ENCODE measurements at places on chromosomes 5 and 9.

- no peak for DNase-seq
These were observed 35.8 kb upstream of the PIP5K1B start for GRCh38 chr9:68669218-68669617.

GRCh38 chr5:82448374-82448773, 170.2 kb upstream of the RPS23 start:
- DNase-seq = no peak

DNA sequence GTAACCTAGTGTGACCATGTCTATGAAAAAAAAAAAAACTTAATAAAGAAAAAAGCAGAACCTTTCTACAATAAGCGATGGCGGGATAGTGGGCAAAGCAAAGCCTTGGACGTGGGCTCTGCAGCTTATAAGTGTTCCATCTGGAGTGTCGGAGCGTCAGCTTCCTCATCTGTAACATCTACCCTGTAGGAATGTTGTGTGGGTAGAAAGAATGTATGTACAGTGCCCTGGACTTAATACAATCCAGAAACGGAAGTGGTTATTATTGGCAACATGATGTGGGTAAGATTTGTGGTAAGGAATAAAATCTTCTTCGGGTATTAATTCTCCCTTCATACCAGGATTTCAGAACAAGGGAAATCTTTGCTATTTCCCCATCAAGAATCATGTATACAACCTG, 66.5 kb downstream of the SEMA5A start:
- no peak for DNase-seq

GRCh38 chr9:37155601-37156000, 35.2 kb downstream of the ZCCHC7 start:
- no peak for DNase-seq

DNA sequence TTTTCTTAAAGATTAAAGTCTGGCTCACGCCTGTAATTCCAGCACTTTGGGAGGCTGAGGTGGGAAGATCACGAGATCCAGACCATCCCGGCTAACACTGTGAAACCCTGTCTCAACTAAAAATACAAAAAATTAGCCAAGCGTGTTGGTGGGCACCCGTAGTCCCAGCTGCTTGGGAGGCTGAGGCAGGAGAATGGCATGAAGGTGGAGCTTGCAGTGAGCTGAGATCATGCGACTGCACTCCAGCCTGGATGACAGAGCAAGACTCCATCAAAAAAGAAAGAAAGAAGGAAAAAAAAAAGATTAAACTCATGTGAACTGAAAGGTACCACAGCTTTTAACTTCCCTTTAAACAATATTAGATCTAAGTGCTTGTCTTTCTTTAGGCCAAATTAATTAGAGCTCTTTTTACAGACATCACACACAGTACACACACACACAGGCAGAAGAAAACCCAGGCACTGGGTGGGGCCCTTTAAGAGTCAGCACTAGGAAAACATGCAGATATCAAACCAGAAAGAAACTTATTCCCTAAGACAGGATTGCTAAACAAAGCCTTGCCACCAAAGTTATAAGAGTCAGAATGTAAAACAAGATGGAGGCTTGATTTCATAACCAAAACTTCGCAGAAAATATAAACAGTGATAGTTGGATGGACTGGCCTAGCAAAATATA, 29.3 kb upstream of the UHRF2 start:
- no peak for DNase-seq

DNA sequence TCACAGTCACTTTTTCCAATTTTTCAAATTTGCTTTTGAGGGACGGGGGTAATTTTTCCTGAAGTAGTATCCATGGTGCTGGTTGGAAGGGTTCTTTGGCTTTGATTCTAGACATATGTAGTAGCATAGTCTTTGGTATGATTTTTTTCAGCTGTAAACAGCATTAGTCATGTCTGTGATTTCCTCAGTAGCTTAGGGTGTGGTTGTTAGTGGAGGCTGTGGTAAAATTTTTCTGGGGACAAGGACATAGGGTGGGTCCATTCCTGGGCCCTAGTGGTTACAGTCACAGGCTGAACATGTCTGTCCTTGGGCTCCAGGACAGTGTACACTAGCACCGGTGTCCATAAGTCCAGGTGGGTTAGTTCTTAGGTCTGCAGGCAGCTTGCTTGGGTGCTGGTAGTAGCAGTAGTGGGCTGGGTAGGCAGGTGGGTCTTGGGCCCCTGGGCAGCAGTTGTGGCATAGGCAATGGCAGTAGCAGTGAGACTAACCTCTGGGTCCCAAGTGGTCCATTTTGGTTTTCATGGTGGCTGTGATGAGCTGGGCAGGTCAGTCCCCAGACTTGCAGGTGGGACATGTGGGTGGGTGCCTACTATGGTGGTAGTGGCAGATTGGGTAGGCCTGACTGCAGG, 100.0 kb upstream of the CXCL14 start:
- DNase-seq = no peak

- no peak for DNase-seq
These were observed 19.4 kb upstream of the RNF130 start for GRCh38 chr5:180090769-180091546.

DNA sequence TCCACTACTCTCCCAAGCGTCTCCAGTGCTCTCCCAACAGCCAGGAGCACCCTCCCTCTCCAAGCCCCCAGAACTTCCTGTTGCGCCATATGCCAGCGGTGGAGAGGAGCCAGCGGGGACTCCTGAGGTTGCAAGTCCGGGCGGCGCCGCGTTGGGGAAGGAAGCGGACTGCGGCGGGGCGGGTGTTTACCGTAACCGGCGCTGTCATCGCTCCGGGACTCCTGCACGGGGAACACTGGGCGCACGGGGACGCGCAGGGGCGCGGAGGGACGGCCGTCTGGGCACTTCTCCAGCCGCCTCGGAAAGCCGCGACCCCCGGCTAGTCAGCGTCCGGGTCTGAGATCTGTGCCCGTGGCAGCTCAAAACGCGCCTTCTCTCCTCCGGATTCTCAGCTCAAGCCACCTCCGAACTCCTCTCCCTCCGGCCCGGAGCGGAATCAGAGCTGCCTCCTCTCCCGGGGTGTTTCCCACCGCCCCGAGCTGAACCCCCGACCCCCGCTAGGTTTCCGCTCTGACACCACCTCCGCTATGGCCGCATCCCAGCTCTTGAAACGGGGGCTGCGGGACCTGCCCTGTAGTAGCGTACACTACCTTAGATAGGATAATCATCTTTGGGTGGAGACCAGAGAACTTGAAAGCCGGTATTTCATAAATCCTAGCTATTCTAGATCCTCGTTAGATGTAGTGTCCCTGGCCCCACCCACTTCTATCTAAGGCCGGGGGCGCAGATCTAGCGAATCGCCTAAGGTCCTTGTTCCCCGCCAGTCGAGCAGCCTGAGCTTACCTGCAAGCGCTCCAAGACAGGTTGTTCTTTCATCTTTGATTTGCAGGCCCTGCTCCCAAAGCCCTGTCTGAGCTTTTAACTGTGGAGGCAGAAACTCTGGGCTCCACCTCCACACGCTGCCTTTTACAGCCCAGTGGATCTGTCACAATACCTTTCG, at the start of gene TRPM6:
TSS of gene TRPM6 (minus strand) at position 881 of the 940 bp plus-strand sequence. CDS start at position 816, 65 bp downstream.
- DNase-seq = peak; percentile 29

- DNase-seq = no peak
These were observed 95.7 kb downstream of the ELAVL2 start for GRCh38 chr9:23730364-23730763.

GRCh38 chr9:119318371-119318770, 50.9 kb downstream of the BRINP1 start:
- no peak for DNase-seq

GRCh38 chr9:112401175-112401815, 21.4 kb downstream of the HSDL2 start:
- DNase-seq = no peak

- DNase-seq = no peak
These were observed 203.4 kb downstream of the SYK start for GRCh38 chr9:91004992-91005391.

GRCh38 chr9:76717613-76718012, 46.6 kb upstream of the PCA3 start:
- no peak for DNase-seq

GRCh38 chr9:92270511-92270910, 23.0 kb downstream of the IARS1 start:
- DNase-seq = no peak

DNA sequence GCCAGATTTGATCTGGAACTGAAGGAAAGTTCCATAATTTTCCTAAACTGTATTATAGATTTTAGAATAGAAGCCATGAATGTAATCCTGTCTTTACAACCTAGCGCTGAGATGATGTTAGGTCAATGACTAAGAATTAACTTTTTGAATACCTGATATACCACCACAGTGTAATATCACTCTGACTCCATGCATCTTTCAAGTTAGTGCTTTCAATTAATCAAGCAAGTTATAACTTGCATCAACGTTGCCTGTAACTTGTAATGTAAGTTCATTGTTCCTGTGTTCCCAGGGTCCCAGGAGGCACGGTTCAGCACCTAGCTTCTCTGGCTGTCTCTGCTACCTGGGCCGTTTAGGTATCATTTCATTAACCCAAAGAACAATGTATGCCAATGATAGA, 139.3 kb downstream of the CSNK1G3 start:
- DNase-seq = no peak

GRCh38 chr9:114925039-114925438, 5.4 kb downstream of the TNFSF8 start:
- DNase-seq = no peak

GRCh38 chr5:138338411-138339090, 485 bp downstream of the FAM53C start:
- DNase-seq = no peak

GRCh38 chr9:4887556-4887955, 94.8 kb downstream of the RCL1 start:
- DNase-seq = no peak

GRCh38 chr9:81676395-81676794, 13.0 kb downstream of the TLE1 start:
- no peak for DNase-seq

DNA sequence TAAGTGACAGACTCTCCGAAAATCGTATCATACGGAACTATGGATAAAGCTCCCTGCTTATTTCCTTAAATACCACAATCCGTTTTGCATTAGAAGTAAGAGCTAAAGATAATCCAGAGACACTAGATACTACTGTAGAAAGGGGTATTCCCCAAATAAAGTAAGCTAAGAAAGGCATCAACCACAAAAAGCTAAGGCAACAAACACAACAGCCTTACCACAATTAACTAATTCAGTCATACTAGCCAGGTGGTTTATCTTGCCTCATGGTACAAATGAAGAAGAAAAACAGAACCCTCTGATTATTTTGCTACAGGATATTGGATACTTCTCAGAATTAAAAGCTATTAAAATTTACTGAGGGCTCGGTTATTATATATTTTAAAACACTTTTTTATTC, 14.1 kb downstream of the ERP44 start:
- no peak for DNase-seq

Measured in neuronal stem cell (in vitro differentiated cells).